ENCODE measurements at places on chromosomes 1 and 21.

GRCh38 chr1:226388131-226388530 is 19.8 kb downstream of the PARP1 start:
- DNase-seq, result no peak

- DNase-seq, result peak; percentile 55
These were observed 300.6 kb upstream of the PRMT6 start for GRCh38 chr1:106755682-106756406.

GRCh38 chr1:32426489-32427255 is 32.4 kb upstream of the BSDC1 start:
- peak; percentile 48 for DNase-seq

- no peak for DNase-seq
These were observed 62.1 kb upstream of the PROX1 start for GRCh38 chr1:213925531-213926182.

DNA sequence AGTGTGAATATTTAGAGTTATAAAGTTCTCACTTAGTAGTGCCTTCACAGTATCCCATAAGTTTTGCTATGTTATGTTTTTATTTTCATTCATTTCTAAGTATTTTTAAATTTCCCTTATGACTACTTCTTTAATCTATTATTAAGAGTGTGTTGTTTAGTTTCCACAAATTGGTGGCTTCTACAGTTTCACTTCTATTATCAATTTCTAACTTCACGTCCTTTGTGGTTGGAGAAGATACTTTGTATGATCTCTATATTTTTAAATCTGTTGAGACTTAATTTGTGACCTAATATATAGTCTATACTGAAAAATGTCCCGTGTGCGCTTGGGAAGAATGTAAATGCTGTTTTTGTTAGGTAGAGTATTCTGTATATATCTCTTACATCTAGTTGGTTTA is 11.7 kb downstream of the CHIA start:
- DNase-seq, result no peak

DNA sequence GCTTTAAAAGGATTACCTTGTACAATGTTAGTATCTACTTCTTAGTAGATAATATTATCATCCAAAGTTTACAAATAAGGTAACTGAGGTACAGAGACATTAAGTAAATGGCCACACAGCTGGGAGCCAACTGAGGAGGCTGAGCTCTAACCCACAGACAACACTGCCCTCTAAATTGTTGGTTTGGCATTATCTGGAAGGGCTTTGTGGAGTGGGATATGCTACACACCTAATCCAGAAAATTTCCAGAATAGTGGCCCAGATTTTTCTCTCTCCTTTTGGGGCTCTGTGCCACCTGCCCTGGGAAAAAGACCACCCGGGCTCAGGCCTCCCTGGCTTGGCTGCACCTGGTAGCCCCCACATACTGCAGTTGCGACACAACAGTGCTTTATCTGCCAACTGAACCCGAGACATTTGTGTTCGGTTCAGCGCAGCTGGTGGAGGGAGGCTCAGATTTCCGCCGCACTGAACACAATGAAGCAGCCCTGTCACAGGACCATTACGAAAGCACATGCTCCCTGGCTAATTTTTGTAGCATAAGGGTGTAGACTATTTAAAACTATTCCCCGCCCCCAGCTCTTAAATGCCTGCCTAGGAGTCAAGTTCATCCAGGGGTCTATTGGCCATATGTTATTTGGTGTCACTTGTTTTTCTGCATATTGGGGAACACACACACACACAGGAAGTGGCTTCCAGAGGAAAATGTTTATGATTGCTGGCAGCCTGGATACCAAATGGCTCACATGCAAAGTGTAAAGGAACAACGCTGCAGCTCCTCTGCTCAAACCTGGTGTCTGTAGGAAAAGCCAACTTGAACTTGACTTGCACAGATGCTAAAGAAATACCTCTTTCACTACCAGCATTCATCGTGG is 92.3 kb upstream of the ESRRG start:
- peak; percentile 57 for DNase-seq

DNA sequence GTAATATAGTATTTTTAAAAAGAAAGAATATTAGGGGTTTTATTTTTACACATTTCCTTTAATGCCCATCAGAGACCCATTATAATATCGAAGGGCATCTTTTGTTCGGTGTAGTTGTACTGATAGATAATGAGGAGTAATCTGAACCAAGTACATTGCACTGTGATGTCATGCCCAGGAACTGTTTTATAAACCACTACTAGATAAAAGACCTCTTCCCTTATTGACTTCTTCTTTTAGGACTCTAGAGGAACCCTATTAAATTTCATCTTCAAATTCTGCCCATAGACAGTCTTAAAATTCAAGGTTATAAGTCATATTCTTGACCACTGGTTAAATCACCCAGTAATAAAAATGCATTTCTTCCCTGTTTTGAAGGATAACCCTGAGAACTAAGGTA is 206.5 kb downstream of the NRIP1 start:
- no peak for DNase-seq

GRCh38 chr1:164801791-164802502 is 243.0 kb downstream of the PBX1 start:
- peak; percentile 47 for DNase-seq
